ENCODE measurements at places on chromosomes 6 and 20.
A peak's percentile ranks its signal among the peaks of the same experiment; 100 is the strongest.

DNA sequence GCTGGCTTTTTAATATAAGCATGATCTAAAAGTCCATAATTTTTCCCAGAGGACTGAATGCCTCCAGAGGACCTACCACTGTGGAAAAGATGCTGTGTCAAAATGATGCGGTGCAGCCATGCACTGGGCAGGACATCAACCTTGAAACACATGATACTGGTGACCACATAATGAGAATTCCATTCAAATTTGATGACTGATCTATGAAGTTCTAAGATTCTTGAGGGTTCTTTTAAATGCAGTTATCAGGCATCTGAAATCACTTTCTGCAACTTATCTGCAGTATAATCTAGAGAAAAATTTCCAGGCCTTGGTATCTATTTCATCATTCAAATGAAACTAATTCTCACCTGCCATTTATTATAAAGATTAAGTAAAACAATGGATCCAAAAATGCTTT is 15.0 kb upstream of the MARCKS start:
- no peak for DNase-seq

- no peak for DNase-seq
These were observed 30.3 kb downstream of the ELOVL5 start for GRCh38 chr6:53318429-53318828.

DNA sequence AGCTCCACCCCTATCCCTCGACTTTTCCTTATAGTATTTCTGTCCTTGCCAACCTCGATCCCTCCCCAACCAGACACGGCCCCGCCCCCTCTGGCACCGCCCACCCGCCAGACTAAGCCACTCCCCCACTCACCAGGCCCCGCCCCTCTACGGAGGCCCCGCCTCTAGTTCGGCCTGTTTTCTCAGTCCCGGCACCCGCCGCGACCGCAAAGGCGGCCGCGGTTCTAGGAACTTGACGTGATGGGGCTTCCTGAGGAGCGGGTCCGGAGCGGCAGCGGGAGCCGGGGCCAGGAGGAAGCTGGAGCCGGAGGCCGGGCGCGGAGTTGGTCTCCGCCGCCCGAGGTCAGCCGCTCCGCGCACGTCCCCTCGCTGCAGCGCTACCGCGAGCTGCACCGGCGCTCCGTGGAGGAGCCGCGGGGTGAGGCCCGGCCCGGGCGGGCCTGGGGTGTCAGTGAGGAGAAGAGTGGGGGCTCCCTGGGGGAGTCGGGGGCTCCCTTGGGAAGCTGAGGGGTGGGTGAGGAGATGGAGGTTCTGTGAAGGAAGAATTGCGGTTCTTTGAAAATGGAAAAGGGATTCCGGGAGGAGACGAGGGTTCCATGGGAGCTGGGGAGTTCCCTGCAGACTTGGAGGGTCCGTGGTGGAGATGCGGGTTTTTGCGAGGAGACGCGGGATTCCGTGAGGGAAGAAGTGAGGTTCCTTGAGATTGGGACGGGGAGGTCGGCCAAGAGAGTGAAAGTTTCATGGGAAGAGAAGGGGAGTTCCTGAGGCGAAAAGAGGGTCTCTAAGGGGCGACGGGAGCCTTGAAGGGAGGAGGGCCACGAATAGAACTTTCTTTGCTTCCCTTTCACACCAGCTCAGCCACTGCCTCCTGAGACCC is at the start of gene ACSS2:
TSS of gene ACSS2 (plus strand) at position 207 of the 877 bp plus-strand sequence. CDS start at position 241, 34 bp downstream.
- DNase-seq = no peak

- no peak for DNase-seq
These were observed 111.5 kb downstream of the MOXD1 start for GRCh38 chr6:132289756-132290155.

- DNase-seq = no peak
These were observed 61.6 kb downstream of the MYH7B start for GRCh38 chr20:35017099-35017835.

DNA sequence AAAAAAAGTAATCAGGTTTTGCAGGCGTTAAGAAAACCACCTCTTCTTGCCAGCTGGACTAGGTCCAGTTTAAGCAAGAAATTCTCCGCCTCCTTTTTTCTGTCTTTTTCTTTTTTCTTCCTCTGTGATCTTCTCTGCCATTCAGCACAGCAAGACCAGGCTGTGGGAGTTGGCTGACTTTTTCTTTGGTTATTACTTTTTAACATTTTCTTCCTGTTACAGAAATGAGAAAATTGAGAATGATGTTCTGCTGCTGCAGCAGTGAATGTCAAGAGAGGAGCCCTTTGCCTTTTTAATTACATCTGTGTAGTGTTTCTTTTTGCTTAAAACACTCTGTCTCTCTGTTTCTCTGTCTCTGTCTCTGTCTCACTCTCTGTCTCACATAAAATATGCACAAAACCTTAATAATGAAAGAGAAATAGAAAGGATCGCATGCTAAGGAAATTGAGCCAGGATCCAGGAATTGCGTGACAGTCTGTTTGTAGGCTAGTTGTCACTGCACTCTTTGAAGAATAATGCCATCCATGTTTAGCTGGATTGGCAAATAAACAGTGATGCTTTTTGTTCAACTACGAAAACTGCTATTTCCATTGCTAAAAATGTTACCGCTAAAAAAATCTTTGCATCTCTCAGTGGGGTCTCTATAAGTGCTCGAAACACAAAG is 103.2 kb upstream of the SUPT3H start:
- no peak for DNase-seq

GRCh38 chr6:13873288-13874190 is 51.2 kb upstream of the RNF182 start:
- peak; percentile 19 for DNase-seq

DNA sequence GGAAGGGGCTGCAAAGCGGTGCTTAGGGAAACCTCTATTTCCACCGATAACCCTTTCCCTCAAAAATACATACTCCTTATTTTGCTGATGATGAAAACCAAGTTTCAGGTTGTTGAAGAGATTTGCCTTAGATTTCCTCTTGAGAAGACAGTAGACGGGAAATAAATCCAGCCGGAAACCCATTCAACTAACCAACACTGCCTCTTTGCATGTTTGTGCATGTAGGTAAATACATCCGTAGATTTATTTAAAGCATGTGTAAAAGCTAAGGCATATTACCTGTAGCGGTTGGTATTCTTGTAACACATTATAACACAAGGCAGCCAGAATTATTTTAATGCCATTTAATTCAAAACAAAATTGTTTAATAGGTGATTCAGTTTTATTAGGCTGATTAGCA is 136.3 kb upstream of the SLC22A23 start:
- DNase-seq = no peak
